ENCODE measurements at places on chromosomes 6 and 20.

DNA sequence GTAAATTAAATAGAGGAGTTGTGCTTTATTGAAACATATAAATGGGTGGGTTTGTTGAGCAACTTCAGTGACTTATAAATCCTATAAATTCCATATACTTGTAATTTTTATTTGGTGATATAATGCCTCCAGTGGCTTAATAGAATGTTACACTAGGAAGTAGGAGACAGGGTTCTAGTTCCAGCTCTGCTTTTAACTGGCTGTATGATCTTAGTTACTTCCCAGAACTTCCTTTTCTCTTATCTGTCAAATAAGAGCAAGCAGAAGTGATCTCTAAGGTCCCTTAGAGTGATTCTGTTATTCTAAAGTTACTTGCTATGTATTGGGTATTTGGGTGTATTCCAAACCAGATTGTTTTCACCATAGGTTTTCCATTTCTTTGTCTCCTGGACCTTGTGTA is 10.2 kb downstream of the ZSCAN23 start:
- no peak for DNase-seq

- peak; percentile 21 for DNase-seq
Observed at GRCh38 chr20:25237610-25238318, 10.1 kb upstream of the PYGB start.

DNA sequence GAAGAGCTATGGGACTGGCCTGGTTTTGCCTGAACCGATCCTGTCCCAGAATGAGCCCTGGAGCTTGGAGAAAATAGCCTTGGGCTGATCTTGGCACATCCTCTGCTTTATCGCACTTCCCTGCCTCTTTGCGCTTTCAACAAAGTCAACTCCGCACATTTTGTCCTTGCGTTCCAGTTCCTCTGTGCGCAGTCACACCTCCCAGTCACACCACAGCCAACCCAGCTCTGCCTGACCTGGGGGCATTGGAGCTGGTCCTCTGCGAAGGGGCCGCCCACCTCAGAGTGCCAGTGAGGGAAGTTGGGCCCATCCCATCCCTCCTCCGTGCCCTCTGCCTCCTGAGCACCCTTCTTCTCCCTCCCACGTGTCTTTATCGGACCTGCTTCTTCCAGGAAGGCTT is 16.9 kb upstream of the UQCC2 start:
- DNase-seq: no peak

DNA sequence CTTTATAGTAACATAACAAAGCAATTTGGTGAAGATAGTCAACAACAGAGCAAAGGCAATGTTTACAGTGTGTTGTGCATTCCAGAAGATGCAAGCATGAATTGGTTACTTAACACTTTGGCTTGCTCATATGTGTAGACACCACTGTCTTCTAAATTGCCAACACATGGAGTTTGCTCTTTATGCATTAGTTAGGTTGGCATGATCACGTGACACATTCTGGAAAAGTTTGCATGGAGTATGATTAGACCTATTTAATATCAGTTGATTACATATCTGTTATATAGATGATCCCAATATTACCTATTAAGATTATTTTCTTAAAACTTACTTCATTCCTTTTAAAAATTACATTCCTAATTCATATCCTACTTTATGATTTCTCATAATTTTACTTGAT is 197.6 kb downstream of the RIMS1 start:
- no peak for DNase-seq

GRCh38 chr20:23753589-23753988 is 2.9 kb upstream of the CST1 start:
- no peak for DNase-seq

- no peak for DNase-seq
Observed at GRCh38 chr6:107101686-107102413, 13.5 kb downstream of the BEND3 start.

DNA sequence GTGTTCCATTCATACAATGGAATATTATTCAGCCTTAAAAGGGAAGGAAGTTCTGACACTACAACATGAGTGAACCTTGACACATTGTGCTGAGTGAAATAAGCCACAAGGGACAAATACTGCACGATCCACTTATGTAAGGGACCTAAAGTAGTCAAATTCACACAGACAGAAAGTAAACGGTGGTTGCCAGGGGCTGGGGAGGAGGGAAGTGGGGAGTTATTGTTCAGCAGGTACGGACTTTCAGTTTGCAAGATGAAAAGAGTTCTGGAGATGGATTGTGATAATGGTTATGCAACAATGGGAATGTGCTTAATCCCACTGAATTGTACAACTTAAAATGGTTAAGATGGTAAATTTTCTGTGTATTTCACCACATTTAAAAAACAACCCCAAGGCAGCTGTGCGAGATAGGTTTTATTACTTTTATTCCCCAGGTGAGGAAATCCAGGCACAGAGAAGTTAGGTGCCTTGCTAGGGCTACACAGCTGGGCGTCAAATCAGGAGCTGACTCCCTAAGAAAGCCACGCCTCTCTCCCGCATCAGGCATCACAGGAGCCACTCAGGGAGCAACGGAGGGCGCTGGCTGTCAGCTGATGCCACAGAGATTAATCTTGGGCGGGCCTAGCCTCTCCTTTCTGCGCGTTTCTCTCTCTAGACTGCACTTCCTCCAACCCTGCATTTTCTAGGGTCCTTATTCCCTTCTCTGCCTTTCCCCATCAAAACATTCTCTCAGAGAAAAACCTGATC is 9.3 kb upstream of the TRAF3IP2 start:
- no peak for DNase-seq

- DNase-seq: no peak
Observed at GRCh38 chr6:467111-467510, 75.6 kb downstream of the IRF4 start.

DNA sequence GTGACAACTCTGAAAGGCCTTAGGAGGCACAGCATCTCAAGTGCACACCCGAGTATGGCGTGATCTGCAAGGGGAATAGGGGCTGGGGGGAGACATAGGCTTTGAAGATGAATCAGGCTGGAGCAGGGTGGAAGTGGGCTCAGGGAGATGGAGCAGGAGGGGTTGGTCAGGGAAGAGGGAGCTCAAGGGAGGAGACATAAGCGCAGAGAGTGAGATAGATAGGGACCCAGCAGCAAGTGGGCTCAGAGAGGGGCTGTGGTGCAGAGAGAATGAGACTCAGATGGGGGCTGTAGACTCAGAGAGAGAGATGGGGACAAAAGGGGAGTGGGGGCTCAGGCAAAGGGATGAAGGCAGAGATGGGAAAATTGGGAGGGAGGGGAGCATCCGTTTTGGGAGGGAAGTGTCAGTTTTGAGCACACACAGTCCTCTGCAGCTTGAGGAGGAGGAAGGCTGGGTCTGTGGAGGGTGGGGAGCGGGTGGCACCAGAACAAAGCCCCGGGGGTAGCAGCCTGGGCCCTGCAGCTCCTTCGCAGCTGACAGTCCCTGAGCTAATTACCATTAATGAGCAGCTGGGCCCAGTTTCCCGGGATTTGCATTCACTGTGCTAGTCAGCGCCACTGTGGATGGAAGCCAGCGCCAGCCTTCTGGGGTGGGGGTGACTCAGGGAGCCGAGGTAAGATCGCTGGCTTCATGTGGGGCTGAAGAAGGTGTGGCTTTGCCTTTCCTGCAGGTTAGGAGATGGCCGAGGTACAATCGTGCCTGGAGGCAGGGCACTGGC is 18.7 kb downstream of the SRXN1 start:
- no peak for DNase-seq

- DNase-seq: no peak
Observed at GRCh38 chr6:27478141-27478705, 5.3 kb upstream of the ZNF184 start.

GRCh38 chr6:39684790-39685488 is 40.3 kb downstream of the KIF6 start:
- DNase-seq: no peak

GRCh38 chr6:14023855-14024254 is 93.7 kb upstream of the CD83 start:
- DNase-seq: no peak

DNA sequence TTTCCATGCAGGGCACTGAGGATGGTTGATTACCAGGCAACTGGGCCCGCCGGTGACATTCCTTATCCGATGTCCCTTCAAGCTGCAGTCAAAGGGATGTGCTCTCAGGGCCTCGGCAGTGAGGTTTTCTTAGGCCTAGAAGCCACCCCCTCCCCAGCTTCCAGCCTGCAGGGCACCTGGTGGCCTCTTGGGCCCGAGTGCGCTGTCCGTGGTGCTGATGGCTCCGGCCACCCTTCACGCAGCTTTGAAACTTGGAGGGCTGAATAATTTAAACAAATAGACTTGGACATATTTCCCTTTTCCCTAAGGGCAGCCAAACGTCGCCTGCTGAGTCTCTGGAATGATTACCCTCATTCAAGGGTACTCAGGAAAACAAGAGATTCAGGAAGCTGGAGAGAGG is 8.9 kb upstream of the MLN start:
- DNase-seq: peak; percentile 14

GRCh38 chr20:32681175-32682084 is 7.7 kb upstream of the C20orf203 start:
- DNase-seq: no peak

DNA sequence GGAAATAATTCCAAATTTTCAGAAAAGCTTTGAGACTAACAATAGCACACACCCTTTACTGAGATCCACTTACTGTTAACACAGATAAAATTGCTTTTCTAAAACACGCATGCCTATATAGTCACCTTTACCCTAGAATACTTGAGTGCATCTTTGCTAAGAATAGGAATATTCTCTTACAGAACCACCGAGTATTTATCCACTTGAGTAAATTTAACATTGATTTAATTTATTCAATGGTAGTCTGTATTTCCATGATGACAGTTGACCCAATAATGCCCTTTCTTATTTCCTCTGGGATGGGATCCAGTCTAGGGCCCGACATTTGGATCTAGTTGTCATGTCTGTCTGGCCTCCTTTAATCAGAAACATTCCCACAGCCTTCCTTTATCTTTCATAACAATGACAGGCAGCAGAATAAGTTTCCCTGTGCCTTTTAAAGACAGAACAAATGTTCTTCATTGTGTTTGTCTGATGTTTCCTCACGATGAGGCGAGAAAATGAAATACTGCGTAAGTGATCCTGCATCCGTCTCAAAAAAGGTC is 56.6 kb upstream of the ERVFRD-1 start:
- no peak for DNase-seq

- no peak for DNase-seq
Observed at GRCh38 chr6:113047148-113047547, 700.0 kb downstream of the RFPL4B start.

GRCh38 chr6:34340906-34341480 is 51.5 kb downstream of the NUDT3 start:
- DNase-seq: no peak

DNA sequence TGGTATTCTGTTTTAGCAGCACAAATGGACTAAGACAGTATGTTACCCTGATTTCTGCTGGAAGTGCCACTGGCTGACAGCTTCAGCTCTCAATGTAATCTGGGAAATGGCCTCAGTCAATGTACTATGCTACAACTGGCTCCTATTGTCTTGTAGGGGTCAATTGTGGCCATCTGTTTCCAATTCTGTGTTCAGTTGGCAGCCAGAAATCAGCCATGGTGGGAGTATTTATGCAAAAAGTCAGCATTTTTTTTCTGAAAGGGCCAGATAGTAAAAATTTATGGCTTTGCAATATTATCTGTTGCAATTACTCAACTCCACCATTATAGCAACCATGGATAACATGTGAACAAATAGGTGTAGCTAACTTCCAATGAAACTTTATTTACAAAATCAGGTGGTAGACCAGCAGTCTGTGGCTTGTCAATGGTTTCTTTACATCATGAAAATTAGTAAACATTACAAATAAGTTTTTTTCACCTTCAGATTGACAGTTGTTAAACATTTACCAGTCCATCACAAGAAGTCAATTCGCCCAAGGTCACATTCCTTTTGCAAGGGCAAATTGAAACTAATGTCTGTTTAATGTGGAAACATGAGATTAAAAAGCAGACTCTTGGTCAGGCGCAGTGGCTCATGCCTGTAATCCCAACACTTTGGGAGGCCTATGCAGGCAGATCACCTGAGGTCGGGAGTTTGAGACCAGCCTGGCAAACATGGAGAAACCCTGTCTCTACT is 58.3 kb upstream of the TSHZ2 start:
- no peak for DNase-seq

DNA sequence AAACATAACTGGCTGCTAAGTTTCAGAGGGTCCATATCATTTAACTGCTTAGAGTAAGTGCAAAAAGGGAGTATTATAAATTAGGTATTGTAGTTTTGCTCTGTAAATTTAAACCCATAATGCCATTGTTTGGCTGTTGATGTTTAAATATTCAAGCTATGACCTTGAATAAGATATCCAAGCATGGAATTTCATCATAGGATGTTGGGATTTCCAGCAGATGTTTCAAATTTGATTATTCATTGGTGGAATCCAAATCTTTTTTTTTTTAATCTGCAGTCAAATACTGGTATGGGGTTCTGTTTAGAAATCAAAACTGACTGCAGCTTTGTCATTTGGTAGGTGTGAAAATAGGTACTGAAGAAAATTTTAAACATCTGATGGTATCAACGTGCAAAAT is 161.0 kb downstream of the KHDC1L start:
- DNase-seq: no peak

DNA sequence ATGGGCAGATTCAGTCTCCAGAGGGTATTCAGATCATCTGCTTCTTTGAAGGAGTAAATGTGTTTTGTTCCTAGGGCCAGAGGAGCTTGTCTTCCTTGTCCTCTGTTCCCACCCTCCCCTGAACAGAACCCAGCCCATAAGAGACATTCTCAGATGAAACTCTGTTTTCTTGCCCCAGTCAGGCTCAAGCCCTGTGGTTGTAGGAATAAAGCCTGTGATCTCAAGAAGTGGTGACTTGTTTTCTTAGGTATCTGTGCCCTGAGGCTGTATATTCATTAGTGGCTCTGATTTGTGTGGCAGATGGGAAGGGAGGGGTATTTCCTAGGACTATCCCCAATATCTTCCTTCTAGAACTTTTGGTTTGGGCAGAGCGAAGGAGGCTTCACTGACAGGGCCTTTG is 27.9 kb downstream of the GSS start:
- no peak for DNase-seq

DNA sequence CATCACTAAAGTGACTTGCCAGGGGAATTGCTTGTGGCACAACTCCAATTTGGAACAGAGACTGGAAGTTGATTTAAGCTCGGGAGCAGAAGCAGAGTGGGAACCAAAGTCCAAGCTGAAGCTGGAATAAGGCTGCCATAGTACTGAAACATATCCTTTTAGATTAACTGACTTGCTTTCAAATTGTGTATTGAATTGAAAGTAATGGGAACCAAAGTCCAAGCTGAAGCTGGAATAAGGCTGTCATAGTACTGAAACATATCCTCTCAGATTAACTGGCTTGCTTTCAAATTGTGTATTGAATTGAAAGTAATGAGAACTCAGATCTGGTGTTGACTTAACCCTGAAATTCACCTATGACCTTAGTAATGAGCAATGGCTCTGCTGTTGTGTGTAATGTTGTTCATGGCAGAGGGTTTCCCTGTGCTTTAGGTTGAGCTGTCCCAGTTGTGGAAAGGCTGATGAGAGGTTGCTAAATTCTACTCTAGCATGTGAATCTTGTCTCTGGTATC is 40.2 kb downstream of the CENPW start:
- DNase-seq: no peak

GRCh38 chr6:101662111-101662897 is 268.8 kb downstream of the GRIK2 start:
- DNase-seq: no peak

Measured in stimulated activated CD4-positive, alpha-beta T cell treated with anti-CD3 and anti-CD28 coated beads, Interleukin-1b, Interleukin-23, amount 100 ng/mL, for 24 hours (primary cell).